H9 (cell line): ENCODE measurements at places on chromosomes 4 and X.

DNA sequence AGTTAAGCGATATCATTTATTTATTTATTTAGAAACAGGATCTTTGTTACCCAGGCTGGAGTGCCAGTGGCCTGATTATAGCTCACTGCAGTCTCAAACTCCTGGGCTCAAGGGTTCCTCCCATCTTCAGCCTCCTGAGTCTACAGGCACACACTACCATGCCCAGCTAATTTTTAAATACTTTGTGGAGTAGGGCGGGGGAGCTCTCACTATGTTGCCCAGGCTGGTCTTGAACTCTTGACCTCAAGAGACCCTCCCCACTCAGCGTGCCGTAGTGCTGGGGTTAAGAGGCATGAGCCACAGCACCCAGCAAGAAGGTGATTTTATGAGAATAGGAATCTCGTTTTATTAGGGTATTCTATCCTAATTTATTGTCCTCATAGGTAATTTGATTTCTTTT, 3.9 kb upstream of the UFSP2 start:
- no peaks in the 10 kb centered on the region for H3K36me3 ChIP-seq
- H3K4me1 ChIP-seq: no peaks in the 10 kb centered on the region; the same call in 1 of the 2 replicates
- DNase-seq: no peak
- no peak overlapping the region for H3K27ac ChIP-seq

DNA sequence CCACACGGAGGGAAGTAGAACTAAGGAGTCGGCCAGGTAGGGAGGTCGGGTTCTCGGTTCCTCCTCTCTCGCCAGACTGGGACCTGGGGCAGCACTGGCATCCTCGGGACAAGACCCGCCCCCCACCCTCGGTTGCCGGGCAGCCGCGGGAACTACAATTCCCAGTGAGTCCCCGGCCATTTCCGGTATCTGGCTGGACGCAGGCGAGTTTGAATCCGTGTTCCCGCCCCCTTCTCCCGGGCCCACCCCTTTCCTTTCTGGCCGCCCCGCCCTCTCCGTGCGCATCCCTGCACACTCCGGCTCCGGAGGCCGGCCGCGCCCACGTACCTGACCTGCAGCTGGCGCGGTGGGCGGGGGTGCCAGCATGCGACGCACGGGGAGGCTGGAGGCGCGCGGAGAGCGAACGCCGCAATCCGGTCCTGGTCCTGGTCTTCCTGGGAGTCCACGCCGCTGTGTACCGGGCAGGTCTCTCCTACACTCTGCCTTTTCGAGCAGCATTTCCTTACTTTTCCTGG, 10.2 kb upstream of the DLG3 start:
- H3K4me3 ChIP-seq: peak overlapping the region; percentile 83
- DNase-seq: peak; percentile 93
- H3K27ac ChIP-seq: no peak overlapping the region
- peaks cover 14% of the 10 kb centered on the region; the same call in 2 of the 3 replicates for H3K36me3 ChIP-seq
- no peaks in the 10 kb centered on the region; the same call in 1 of the 2 replicates for H3K4me1 ChIP-seq
- H3K27me3 ChIP-seq: no peaks in the 10 kb centered on the region

- H3K36me3 ChIP-seq: no peaks in the 10 kb centered on the region
- DNase-seq: no peak
- no peaks in the 10 kb centered on the region for H3K4me1 ChIP-seq
- H3K27ac ChIP-seq: no peak overlapping the region
Measured at GRCh38 chrX:8284131-8284530, 113.1 kb upstream of the VCX2 start.

DNA sequence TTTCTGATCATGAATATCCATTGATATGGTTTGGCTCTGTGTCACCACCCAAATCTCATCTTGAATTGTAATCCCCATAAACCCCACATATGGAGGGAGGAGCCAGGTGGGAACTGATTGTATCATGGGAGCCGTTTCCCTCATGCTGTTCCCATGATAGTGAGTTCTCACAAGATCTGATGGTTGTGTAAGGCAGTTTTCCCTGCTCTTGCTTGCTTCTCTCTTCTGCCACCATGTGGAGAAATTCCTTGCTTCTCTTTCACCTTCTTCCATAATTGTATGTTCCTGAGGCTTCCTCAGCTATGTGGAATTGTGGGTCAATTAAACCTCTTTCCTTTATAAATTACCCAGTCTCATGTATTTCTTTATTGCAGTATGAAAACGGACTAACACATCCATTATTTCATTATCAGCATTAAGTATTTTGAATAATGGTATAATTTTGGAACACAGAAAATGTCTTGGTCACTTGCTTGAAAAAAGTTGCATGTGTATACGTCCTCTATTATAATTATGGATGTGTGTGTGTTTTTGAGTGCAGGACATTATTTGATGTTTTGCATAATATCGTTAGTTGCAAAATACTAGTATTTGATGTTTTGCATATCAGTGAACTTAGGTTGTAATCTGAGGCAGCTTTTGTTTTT, 334.6 kb downstream of the PCDH10 start:
- H3K27ac ChIP-seq: no peak overlapping the region
- no peaks in the 10 kb centered on the region for H3K27me3 ChIP-seq
- no peak overlapping the region for H3K4me3 ChIP-seq
- peaks cover 2% of the 10 kb centered on the region; the same call in 1 of the 2 replicates for H3K36me3 ChIP-seq
- H3K4me1 ChIP-seq: no peaks in the 10 kb centered on the region
- DNase-seq: no peak

- no peak for DNase-seq
- H3K27ac ChIP-seq: no peak overlapping the region
- no peaks in the 10 kb centered on the region; the same call in 1 of the 2 replicates for H3K4me1 ChIP-seq
- H3K36me3 ChIP-seq: no peaks in the 10 kb centered on the region; the same call in 1 of the 2 replicates
- H3K4me3 ChIP-seq: no peak overlapping the region
Measured at GRCh38 chr4:79584352-79584751, 176.3 kb upstream of the GK2 start.

DNA sequence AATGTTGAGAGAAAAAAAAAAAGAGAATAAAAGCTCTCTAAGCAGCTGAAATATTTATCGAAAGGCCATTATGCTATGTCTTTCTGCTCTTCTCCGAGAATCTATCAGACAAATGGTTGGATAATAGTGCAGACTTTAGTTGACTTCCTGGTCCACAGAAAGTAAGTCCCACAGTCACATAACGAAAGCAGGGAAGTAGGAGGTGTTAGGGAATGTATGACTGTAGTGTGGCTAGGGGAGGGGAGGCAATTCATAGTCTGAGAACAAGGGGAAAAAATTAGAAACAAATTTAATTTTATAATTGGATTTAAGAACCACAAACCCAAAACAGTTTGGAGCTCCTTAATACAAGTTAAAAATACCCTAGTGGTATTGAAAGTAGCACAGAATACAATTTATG, 79.7 kb upstream of the VEGFC start:
- H3K27me3 ChIP-seq: no peaks in the 10 kb centered on the region
- no peaks in the 10 kb centered on the region for H3K4me1 ChIP-seq
- no peak overlapping the region for H3K27ac ChIP-seq
- no peak overlapping the region for H3K4me3 ChIP-seq
- no peak for DNase-seq

GRCh38 chrX:48470833-48471118, 716 bp upstream of the SLC38A5 start:
- H3K4me1 ChIP-seq: peaks cover 4% of the 10 kb centered on the region; the same call in 1 of the 2 replicates
- peaks cover 13% of the 10 kb centered on the region; the same call in 1 of the 2 replicates for H3K36me3 ChIP-seq
- H3K4me3 ChIP-seq: no peak overlapping the region
- H3K27me3 ChIP-seq: no peaks in the 10 kb centered on the region
- no peak for DNase-seq
- no peak overlapping the region for H3K27ac ChIP-seq

GRCh38 chr4:128286474-128287058, 1.0 kb downstream of the PGRMC2 start:
- peaks cover 29% of the 10 kb centered on the region for H3K36me3 ChIP-seq
- H3K27ac ChIP-seq: no peak overlapping the region
- H3K27me3 ChIP-seq: no peaks in the 10 kb centered on the region
- H3K4me3 ChIP-seq: peak overlapping the region; percentile 95
- DNase-seq: no peak

DNA sequence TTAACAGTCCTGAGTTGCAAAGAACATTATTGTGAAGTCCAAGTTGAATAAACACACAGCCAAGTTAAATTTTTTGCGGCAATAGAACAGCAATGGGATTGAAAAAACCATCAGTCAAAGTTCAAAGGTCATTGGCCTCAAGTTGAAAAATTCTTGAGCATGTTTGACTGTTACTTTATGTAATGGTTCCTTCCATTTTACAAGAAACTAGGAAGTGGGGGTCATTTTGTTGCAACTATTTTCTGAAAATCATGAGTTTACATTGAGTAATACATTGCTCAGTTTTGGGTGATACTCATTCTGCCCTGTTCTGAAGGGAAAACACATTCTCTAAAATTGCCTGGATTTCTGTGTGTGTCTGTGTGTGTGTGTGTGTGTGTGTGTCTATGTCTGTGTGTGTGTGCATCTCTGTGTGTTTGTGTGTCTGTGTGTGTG, 5.2 kb upstream of the IRF2 start:
- no peaks in the 10 kb centered on the region for H3K27me3 ChIP-seq
- no peak for DNase-seq
- H3K27ac ChIP-seq: no peak overlapping the region
- peaks cover 2% of the 10 kb centered on the region; the same call in 1 of the 2 replicates for H3K4me1 ChIP-seq
